Hepatocyte (in vitro differentiated cells): ENCODE measurements at places on chromosomes 5 and 9. TPM values are rescaled to one million over a fixed set of nuclear protein-coding genes. Genes with fewer than 3 reads are reported as not detected.

The OR1Q1 gene
- not detected in 2 replicates for total RNA-seq

The RANBP17 gene
- total RNA-seq = 17.1 and 20.0 TPM in 2 replicates

DNA sequence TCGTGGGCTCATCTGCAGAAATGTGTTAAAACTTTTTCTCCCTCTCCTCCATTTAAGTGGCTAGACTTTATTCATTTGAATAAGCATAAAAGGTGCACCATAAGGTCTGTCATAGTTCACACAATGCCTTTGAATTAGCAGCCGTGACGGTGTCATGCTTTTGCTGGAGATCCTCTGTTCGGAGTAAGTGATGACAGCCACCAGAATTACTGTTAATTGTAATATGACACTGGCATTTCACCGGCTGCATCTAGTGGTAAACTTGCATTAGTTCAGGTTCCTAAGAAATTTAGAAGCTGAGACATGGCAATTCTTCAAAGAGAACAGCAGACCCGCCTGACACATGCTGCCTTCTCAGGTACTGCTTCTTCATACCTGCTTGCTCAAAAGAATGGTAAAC lies 241.7 kb downstream of the EBF1 start:
- H3K4me3 ChIP-seq = no peak overlapping the region
- H3K4me1 ChIP-seq = no peaks in the 10 kb centered on the region
- H3K27me3 ChIP-seq = no peaks in the 10 kb centered on the region

The CA9 gene
- 0.27 TPM in 1 of 2 replicates, not detected in the other for total RNA-seq

The PCDHGB4 gene
- 20.0 and 20.9 TPM in 2 replicates for total RNA-seq

The KYAT1 gene
- 5.1 and 7.9 TPM in 2 replicates for total RNA-seq

DNA sequence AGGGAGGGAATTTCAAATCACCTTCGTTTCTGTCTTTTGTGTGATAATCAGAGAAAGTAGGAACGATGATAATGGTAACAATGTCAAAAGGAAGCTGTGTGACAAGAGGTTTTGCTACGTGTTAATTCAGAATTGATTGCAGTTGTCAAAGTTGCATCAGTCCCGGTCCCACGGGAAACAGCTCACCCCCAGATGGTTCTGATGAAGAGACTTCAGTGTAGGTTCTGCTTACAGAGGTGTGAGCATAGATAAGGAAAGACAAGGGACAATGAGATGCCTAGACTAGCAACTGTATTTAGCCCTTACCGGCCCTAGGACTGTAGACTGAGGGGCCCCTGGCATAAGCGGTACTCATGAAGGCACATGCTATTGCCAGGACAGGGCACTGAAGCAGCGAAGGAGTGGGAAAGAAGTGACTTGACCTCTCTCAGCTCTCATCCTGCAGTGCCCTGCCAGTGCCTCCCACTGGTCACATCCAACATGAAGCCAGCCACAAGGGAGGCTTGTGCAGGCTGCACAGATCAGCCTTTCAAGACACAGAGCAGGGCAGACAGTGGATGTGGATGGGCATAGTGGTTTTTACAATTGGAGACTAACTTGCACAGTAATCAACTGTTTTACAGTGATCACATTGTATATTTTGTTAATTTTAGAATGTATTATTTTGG lies 21.1 kb downstream of the PDE8B start:
- H3K27me3 ChIP-seq = no peaks in the 10 kb centered on the region
- H3K4me3 ChIP-seq = no peak overlapping the region
- DNase-seq = no peak
- no peaks in the 10 kb centered on the region for H3K4me1 ChIP-seq

GRCh38 chr9:101791938-101792337 lies 53.5 kb upstream of the GRIN3A start:
- no peak overlapping the region for H3K4me3 ChIP-seq
- no peaks in the 10 kb centered on the region for H3K4me1 ChIP-seq
- no peak overlapping the region for H3K27ac ChIP-seq
- H3K36me3 ChIP-seq = no peaks in the 10 kb centered on the region
- H3K27me3 ChIP-seq = no peaks in the 10 kb centered on the region
- DNase-seq = peak; percentile 68

GRCh38 chr5:33968211-33969005 lies 16.1 kb downstream of the SLC45A2 start:
- H3K27me3 ChIP-seq = no peaks in the 10 kb centered on the region
- DNase-seq = no peak
- no peak overlapping the region for H3K27ac ChIP-seq
- no peaks in the 10 kb centered on the region for H3K36me3 ChIP-seq
- no peak overlapping the region for H3K4me3 ChIP-seq

- H3K4me3 ChIP-seq = no peak overlapping the region
- no peaks in the 10 kb centered on the region for H3K36me3 ChIP-seq
- no peaks in the 10 kb centered on the region for H3K27me3 ChIP-seq
- DNase-seq = no peak
- H3K27ac ChIP-seq = no peak overlapping the region
- no peaks in the 10 kb centered on the region for H3K4me1 ChIP-seq
Observed at GRCh38 chr9:7209016-7209715, 451.4 kb downstream of the KDM4C start.

GRCh38 chr9:104988539-104988938 lies 60.6 kb upstream of the ABCA1 start:
- no peak overlapping the region for H3K27ac ChIP-seq
- no peak overlapping the region for H3K4me3 ChIP-seq
- H3K36me3 ChIP-seq = no peaks in the 10 kb centered on the region
- DNase-seq = no peak
- no peaks in the 10 kb centered on the region for H3K27me3 ChIP-seq
- H3K4me1 ChIP-seq = peaks cover 25% of the 10 kb centered on the region

DNA sequence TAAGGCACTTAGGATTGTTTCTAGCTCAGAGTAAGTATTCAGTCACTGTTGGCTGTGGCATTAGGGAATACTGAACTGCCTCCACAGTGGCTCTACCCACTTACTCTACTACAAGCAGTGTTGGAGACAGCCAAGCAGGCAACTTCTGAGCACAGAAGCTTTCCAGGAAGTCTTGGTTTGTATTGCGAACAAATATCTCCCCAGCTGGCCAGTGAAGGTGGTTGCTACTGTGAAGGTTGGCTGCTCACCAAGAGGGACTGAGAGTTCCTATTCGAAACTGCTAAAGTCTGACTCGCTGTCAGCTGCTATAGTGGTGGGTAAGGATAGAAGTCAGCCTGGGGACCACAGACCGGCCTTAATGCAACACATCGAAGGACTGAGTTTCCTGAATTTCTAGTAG lies 319.1 kb downstream of the KIF4B start:
- no peak overlapping the region for H3K27ac ChIP-seq
- no peaks in the 10 kb centered on the region for H3K36me3 ChIP-seq
- no peaks in the 10 kb centered on the region for H3K4me1 ChIP-seq
- H3K4me3 ChIP-seq = no peak overlapping the region
- H3K27me3 ChIP-seq = no peaks in the 10 kb centered on the region

The AGXT2 gene
- 8.0 and 8.1 TPM in 2 replicates for total RNA-seq

The FAM169A gene
- total RNA-seq = 13.7 and 16.2 TPM in 2 replicates

DNA sequence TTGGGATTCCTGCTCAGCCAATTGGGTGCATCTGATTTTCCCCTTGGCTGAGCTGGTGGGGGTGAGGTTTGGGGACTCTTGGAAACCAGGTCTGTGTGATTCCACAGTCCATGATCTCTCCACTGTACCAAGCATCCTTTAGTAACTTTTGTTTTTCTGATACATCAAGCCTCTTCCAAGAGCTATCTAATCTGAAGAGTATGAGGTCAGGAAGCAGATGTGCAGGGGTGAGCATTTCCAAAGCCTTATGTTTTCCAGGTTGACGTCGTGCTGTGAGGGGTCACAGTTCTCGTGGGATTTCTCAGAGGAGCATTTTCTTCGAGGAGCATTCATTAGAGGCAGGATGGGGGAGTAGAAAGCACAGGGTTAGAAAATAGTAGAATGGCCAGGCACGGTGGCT lies 95.3 kb downstream of the KLF4 start:
- peaks cover 14% of the 10 kb centered on the region for H3K4me1 ChIP-seq
- no peak for DNase-seq
- no peaks in the 10 kb centered on the region for H3K36me3 ChIP-seq
- H3K27ac ChIP-seq = no peak overlapping the region
- H3K27me3 ChIP-seq = no peaks in the 10 kb centered on the region
- H3K4me3 ChIP-seq = no peak overlapping the region

DNA sequence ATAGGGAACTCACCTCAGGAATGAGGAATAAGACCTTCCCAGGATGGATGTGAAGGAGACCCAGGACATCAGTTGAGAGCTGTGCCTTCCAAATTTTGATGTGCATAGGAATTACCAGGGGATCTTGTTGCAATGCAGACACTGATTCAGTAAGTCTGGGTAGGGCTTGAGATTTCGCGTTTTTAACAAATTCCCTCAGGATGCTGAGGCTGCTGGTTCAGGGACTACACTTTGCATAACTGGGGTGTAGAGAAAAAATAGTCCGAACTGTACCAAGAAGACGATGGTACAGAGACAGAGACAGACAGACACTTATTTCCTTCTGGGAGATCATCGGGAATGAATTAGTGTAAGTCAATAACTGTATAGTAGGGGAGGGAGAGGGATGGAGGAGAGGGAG lies 82.3 kb upstream of the FREM1 start:
- no peak overlapping the region for H3K4me3 ChIP-seq
- H3K4me1 ChIP-seq = peaks cover 9% of the 10 kb centered on the region
- H3K27me3 ChIP-seq = no peaks in the 10 kb centered on the region
- peak overlapping the region; percentile 54 for H3K27ac ChIP-seq
- H3K36me3 ChIP-seq = no peaks in the 10 kb centered on the region
- no peak for DNase-seq

The SAPCD2 gene
- total RNA-seq = 4.6 and 7.5 TPM in 2 replicates

DNA sequence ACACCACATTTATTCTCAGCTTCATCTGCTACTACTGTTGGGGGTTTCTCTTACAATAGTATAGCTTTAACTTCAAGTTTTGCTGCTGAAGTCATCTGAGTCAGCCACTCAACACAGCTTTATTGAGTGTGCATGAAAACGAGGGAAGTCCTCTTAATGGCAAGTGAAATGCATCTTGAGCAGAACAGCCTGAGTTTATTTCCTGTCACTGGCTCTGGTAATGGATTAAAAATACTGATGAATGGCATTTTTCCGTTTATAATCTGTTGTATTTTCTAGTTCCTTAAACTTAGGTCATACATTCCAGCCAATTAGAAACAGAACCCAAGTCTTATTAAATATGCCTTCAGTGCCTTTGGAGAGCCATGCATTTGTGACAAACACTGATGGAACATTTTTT lies 238.6 kb downstream of the SLF1 start:
- DNase-seq = no peak
- H3K27ac ChIP-seq = no peak overlapping the region
- no peak overlapping the region for H3K4me3 ChIP-seq
- H3K4me1 ChIP-seq = no peaks in the 10 kb centered on the region

The ZNF366 gene
- 0.20 and 2.5 TPM in 2 replicates for total RNA-seq

GRCh38 chr9:98121058-98121457 lies 2.0 kb upstream of the TRIM14 start:
- peaks cover 12% of the 10 kb centered on the region for H3K4me1 ChIP-seq
- no peaks in the 10 kb centered on the region for H3K27me3 ChIP-seq
- no peak overlapping the region for H3K4me3 ChIP-seq
- DNase-seq = no peak

- peaks cover 6% of the 10 kb centered on the region for H3K4me1 ChIP-seq
- H3K36me3 ChIP-seq = no peaks in the 10 kb centered on the region
- H3K27me3 ChIP-seq = no peaks in the 10 kb centered on the region
- peak overlapping the region; percentile 51 for H3K27ac ChIP-seq
Observed at GRCh38 chr9:21576331-21577189, 94.4 kb upstream of the IFNE start.

GRCh38 chr5:82068723-82069122 lies 96.9 kb downstream of the ATG10 start:
- no peak overlapping the region for H3K27ac ChIP-seq
- no peaks in the 10 kb centered on the region for H3K4me1 ChIP-seq
- H3K27me3 ChIP-seq = no peaks in the 10 kb centered on the region
- no peaks in the 10 kb centered on the region for H3K36me3 ChIP-seq
- no peak overlapping the region for H3K4me3 ChIP-seq
- DNase-seq = no peak

GRCh38 chr5:68027519-68027918 lies 188.0 kb upstream of the PIK3R1 start:
- no peaks in the 10 kb centered on the region for H3K27me3 ChIP-seq
- H3K36me3 ChIP-seq = no peaks in the 10 kb centered on the region
- peak; percentile 45 for DNase-seq
- H3K4me3 ChIP-seq = no peak overlapping the region

- no peak overlapping the region for H3K27ac ChIP-seq
- H3K4me3 ChIP-seq = no peak overlapping the region
- no peaks in the 10 kb centered on the region for H3K27me3 ChIP-seq
- no peaks in the 10 kb centered on the region for H3K36me3 ChIP-seq
Observed at GRCh38 chr5:12825163-12825562, 920.9 kb upstream of the CTNND2 start.

GRCh38 chr9:70049236-70049635 lies 5.6 kb downstream of the MAMDC2 start:
- peaks cover 5% of the 10 kb centered on the region for H3K27me3 ChIP-seq
- H3K27ac ChIP-seq = no peak overlapping the region
- H3K36me3 ChIP-seq = no peaks in the 10 kb centered on the region
- no peaks in the 10 kb centered on the region for H3K4me1 ChIP-seq
- DNase-seq = peak; percentile 24

The FOXI1 gene
- not detected in 2 replicates for total RNA-seq

GRCh38 chr5:25579111-25579510 lies 934.3 kb upstream of the CDH10 start:
- H3K36me3 ChIP-seq = no peaks in the 10 kb centered on the region
- H3K4me3 ChIP-seq = no peak overlapping the region
- H3K4me1 ChIP-seq = peaks cover 9% of the 10 kb centered on the region
- DNase-seq = no peak
- H3K27ac ChIP-seq = no peak overlapping the region

DNA sequence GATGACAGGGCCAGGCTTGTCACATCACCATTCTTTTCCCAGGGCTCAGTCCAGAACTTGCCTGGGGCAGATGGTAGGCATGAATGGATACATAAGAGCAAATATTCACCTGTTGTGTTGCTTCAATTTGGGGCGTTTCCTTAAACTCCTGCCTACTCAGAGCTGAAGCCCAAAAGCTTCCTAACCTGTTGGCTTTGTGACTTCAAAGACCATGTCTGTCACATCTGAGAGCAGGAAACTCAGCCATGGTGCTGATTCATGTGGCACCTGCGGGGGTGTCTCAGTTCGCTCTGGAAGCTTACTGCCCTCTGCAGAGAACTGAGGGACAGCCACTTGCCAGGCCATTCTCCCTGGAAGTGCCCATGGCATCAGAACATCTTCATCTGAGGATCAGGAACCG lies 246.6 kb downstream of the HSPA4 start:
- no peaks in the 10 kb centered on the region for H3K27me3 ChIP-seq
- H3K27ac ChIP-seq = no peak overlapping the region
- H3K36me3 ChIP-seq = no peaks in the 10 kb centered on the region
- H3K4me3 ChIP-seq = no peak overlapping the region
- DNase-seq = no peak

The HSPB3 gene
- 1.8 and 3.2 TPM in 2 replicates for total RNA-seq

DNA sequence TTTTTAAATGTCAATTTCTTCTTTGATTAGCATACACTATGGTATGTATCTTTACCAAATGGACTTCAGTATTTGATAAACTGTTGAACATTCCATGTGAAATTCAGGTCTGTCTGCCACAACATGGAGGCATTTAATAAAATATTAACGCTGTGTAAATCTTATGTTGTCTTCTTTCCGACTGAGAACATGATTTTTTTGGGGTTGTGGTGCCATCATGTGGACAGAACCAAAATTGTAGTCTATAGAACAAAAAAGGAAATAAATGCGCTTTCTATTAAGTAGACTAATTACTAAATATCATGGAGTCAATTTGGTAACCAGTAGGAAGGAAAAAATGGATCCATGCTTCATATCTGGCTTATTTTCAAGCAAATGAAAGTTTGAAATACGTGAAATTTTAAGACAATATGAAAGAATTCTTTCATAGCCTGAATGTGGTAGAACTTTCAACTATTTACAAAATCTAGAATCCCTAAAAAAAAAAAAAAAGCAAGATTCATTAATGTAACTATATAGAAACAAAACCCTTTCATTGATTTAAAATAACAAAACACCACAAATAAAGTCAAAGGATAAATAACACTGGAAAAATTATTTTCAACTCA lies 2.8 kb upstream of the PLK2 start:
- peak overlapping the region; percentile 98 for H3K27ac ChIP-seq
- no peaks in the 10 kb centered on the region for H3K27me3 ChIP-seq
- H3K4me1 ChIP-seq = peaks cover 3% of the 10 kb centered on the region

The PCDHB13 gene
- 1.9 and 2.0 TPM in 2 replicates for total RNA-seq
